WTC11 (cell line): ENCODE measurements at places on chromosomes 16 and 17.

DNA sequence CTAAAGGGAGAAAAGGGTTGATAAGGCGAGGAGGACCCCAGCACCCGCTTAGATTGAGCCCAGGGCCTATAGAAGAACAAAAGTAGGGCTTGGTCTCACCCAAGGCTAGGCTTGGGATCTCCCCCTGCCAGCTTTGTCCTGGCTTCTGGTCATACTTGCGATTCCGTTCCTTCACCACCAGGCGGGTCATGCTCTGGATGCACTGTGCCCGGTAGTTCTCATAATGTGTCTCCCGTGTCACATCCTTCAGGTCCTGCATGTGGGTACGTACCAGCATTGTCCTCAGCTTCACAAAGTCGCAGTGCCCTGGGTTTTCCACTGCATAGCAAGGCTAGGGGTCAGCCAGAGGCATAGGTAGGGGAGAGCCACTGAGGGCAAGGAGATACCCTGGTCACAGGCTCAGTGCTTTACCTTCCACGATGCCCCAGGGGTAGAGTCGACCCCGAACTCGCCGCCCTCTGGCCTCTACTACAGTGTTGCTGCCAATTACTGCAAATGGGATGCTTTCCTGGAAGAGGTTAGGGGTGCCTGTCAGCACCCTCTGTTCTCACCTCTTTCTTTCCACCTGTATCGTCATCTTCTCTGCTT, 6.5 kb upstream of the MTMR4 start:
- peak; percentile 50 for DNase-seq

DNA sequence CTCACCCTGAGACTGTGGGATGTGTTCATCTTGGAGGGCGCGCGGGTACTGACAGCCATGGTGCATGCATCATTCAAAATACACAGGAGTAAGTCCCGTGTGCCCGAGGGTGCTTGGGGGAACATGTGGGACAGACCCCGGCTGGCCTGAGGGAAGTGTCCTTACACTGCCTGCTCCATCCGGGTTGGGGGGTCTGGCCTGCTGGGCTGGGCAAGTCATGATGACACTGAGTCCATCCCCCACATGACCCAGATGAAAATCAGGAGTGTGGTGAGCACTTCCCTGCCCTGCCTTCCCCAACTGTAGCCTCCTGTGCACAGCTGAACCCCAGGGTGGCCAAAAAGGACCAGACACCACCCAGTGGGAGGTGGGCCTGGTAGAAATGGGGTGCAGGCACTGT, 10.8 kb downstream of the TBC1D26 start:
- no peak for DNase-seq

GRCh38 chr16:54180421-54181359, 105.9 kb downstream of the IRX3 start:
- no peak for DNase-seq

DNA sequence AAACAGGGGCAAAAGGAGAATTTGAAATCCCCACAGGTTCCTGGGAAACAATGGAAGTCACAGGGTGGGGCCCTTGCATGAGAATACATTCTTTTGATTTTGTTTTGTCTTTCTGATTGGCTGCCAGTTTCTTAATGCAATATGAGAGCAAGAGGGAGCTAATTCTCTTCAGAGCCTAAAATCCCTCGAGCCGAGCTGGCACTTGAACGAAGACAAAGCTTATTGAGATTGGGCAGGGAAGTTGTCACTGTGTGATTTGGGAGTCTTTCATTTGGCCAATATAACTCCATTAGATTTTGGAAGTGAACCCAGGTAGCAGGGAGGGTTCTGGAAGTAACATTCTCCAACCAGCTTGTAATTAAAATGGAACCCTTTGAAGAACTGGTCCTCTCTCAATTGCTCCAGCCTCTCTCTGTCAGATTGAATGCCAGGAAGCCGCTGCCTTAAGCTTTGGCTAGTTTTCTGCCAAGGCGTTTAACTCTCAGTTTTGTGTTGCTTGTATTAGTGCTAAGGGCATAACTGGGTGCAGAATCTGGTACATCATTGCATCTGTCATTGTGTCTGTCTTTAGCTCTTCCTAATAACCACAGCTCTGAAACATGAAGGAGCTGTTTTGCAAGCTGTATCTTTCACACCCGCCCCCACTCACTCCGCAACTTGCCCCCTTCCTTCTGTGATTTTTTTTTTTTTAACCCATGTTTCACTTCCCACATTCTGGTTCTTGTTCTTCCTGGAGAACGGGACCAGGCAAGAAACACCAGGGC, 272.0 kb downstream of the MAF start:
- no peak for DNase-seq

- no peak for DNase-seq
Observed at GRCh38 chr16:67919622-67920221, 11.9 kb downstream of the CTRL start.

DNA sequence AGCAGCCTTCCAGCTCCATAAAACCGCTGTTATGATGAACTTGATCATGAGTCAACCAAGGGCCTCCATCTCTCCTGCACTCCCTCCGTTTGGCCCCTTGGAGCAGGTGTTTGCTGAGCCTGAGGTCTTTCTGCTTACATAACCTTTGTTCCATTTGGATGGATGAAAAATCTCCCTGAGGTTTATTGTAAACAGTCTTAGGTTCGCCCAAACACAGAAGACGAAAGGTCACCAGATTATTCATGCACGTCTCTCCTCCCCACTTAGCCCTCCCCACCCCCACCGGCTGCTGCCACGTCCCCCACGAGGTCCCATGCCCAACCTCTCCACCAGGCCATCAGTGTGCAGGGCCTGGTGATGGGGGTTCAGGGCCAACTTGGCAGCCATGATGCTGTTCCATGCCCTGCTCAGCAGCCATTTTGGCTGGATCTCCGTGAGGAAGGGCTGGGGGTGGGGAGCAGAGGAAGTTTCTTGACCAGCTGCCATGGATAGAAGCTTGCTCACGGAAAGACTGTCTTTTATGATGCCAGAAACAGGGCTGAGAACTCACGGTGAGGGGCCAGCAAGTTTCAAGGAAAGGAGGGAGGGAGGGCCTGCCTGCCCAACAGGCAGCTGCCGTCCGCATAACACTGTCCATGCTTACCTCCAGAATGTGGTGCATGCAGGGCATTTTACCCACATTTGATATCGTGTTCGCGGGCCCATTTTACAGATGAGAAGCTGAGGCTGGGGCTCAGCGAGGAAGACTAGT, 47.8 kb upstream of the FOXF1 start:
- no peak for DNase-seq

- DNase-seq: no peak
Observed at GRCh38 chr17:15321556-15322251, 19.7 kb downstream of the TEKT3 start.

DNA sequence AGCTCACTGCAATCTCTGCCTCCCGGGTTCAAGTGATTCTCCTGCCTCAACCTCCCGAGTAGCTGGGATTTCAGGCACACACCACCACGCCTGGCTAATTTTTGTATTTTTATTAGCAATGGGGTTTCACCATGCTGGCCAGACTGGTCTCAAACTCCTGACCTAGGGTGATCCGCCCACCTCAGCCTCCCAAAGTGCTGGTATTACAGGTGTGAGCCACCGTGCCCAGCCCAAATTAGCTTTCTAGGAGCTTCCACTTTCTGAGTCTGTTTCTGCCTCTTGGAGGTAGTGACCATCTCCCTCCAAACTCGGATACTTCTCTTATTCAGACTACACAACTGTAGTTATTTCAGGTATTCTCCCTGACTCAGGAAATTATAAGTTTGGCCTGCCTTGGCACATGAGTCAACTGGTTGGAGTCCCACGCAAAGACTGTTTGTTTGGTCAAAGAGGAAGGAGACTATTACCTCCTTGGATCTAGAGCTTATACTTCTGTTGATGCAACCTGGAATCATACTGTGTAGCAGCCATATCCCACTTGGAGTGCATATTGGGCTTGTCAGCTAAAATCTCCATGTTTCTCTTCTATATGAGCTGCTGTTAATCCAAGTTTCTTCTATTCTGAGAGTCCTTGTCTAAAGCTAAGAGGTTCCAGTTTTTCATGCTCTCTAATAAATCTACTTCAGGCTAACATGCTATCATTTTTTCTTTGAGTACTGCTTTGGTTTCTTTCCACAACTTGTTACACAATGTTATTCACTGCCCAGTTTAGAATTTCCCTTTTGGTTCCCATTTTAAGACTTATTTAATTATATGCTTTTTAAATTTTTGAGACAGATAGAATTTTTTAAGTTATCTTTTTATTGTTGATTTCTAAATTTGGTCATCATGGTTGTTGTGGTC, 7.5 kb downstream of the IL4R start:
- no peak for DNase-seq

DNA sequence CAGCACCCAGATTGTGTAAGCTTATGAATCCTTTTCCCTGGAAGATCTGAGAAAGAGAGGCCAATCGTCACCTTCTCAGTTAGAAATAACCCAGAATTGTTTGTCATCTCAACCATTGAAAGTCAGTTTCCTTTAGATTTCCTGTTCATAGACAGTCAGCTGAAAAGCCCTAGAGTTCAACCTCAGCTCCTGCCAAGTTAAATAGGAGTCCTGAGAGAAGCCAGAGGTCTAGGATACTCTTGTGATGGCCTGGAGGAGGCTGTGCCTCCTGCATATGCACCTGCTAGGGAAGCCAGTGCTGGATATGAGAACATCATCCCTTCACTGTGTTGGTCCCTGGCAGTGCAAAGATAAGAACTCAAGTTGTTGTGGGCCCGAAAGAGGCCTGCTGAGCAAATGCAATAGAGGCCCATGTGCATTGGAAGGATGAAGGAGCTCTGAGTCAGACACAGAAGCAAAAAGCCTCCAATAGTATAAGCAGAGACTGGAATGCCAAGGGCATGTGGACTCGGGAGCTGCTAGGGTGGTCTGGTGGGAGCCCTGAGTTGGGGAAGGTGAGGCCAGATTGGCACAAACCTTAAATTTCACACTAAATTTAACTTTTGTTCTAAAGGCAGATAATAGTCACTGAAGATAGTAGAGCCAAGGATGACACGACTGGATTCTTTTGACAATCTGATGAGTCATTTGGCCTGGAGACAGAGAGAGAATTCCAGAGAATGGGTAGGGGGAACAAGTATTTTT, 520.9 kb upstream of the CDH5 start:
- no peak for DNase-seq

DNA sequence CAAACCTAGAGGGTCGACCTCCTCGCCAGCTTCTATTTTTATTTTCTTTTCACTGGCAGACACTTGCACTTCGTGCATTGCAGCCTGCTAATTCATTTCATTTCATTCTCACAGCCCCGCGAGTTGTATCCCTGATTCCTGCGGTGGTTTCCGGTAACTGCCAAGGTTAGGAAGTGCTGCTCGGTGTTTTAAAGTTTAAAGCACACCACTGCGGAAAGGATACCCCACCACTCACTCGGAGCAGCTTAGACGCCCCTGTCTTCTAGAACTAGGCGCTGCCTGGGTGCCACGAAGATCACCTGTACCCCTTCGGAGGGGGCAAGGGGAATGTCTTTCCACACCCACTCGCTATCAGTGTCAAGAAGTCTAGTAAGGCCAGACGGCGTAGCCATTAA, 509 bp downstream of the CNEP1R1 start:
- DNase-seq: no peak

GRCh38 chr16:72455743-72456659, 284.0 kb upstream of the PMFBP1 start:
- DNase-seq: no peak

GRCh38 chr17:15511142-15511541, 43.7 kb upstream of the CDRT4 start:
- DNase-seq: no peak

GRCh38 chr17:17725752-17726457, 44.6 kb downstream of the RAI1 start:
- no peak for DNase-seq

- no peak for DNase-seq
Observed at GRCh38 chr17:76830987-76831715, 37.1 kb upstream of the MGAT5B start.

DNA sequence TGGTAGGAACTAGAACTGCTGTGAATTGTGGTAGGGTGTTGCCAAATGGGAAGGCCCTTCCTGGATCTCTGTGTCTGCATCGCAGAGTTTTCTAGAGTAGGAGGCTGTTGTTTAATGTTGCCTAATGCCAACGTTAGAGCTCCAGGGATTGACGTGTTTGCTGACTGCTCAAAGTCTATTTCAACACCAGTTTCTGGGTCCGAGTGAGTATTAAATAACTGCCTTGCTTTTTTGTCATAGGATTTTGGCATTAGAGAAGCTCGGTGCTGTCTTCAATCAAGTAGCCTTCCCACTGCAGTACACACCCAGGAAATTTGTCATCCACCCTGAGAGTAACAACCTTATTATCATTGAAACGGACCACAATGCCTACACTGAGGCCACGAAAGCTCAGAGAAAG, 40.0 kb downstream of the SF3B3 start:
- DNase-seq: no peak

DNA sequence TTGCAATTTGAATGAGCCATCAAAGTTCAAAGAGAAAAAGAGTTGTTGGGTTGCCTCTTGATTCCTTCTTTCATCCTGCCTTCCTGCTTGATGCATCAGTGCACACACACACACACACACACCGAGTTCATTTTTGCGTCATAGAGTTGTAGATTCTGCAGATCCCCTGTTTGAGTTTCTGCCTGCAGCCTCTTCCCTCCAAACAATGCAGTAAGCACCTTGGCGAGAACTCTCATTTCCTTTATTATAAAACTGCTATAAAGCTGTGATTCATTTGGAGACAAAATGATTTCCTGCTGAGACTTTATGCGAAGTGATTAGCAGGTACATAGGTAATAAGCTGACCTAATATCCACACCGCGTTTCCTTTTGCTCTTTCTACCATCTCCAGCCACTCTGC, 26.7 kb downstream of the DNAH9 start:
- no peak for DNase-seq

DNA sequence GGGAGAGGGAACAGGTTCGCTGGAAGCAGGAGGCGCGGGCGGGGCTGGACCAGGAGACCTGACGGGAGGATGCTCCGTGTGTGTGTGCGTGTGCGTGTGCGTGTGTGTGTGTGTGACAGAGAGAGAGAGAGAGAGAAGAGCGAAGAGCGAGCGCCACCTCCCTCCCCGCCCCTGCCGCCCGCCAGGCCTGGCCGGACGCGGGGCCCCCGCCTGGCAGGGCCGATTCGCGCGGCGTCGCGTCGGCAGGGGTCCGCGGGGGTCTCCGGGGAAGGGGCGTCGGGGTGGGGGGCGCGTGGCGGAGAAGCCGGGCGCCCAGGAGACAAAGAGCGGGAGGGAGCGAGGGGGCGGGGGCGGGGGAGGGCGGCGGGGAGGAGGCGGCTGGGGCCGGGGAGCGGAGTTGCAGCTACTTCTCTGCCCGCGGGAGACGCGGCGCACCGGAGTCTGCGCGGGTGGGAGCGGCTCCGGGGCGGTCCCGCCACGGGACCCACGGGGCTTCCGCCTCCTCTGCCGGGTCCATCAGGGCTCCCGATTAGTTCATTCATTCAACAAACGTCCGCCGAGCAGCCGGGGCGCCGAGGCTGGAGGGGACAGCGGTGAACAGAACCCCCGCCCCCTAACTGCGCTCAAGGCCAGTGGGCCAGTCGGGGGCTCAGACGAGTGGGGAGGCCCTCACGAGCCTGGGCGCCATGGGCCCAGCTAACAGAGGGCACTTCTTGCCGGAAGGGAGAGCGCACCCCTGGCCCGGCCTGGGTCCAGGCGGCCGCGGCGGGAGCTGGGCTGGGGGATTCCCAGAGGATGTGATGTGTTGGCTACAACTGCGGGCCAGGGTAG, at the start of gene SAMD14:
Gene SAMD14 (minus strand): TSS at position 433 of the 831 bp plus-strand sequence. CDS start 5,201 bp downstream, outside the sequence.
- DNase-seq: no peak
